ENCODE measurements at places on chromosomes 11 and 22.
A peak's percentile ranks its signal among the peaks of the same experiment; 100 is the strongest.

DNA sequence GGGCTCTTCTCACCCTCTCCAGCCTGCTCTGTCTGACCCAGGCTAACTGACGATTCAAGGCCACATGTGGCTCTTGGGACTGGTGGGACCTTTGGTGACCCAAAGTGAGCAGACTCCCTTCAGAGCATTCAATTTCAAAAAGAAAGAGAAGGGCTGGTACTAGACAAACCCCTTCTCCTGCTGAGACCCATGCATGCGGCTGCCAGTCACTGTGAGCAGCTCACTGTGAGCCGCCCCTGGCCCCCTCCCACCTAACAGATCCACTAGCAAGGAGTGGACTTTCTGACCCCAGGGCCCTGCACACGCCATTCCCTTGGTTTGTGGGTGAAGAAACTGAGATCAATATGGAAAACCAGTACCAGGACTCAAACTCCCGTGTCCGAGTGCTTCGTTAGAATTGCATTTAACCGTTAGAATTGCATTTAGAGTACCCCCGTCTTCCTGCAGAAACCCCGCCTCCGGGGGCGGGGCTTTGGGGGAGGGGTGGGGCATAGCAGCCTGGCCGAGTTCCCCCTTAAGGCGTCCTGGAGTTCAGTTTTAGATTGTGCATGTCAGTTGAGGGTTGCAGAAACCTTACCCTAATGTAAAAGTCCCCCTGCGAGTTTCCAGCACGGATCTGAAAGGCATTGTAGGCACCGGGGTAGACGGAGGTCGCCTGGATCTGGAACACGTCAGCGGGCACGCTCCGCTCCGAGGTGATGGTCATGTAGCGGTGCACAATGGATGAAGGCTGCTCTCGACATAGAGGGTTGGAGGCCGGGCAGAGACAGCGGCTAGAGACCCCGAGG is 5.1 kb downstream of the EFEMP2 start:
- DNase-seq: no peak

GRCh38 chr22:19669570-19669969 is 44.7 kb upstream of the SEPTIN5 start:
- DNase-seq: no peak

DNA sequence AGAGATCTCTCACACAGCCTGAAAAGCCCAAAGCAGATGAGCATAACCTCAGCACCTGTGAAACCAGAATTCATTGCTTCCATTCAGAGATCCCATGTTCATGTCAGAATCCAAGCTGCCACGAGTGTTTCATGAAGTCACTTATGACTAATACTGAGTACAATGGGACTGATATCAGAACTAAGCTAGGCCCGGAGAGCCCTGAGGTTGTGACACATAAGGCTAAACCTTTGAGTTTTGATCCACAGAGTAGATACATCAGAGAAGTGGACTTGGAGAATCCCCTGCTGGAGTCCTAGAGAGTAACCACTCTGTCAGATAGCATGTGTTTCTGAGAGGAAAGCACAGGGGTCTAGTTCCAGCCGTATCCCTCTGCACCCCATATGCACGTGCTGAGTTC is 890 bp upstream of the GLYATL1 start:
- no peak for DNase-seq

GRCh38 chr11:59668188-59668949 is 468 bp downstream of the PATL1 start:
- peak; percentile 28 for DNase-seq

- no peak for DNase-seq
These were observed 160.9 kb upstream of the MTMR2 start for GRCh38 chr11:96084610-96085318.

DNA sequence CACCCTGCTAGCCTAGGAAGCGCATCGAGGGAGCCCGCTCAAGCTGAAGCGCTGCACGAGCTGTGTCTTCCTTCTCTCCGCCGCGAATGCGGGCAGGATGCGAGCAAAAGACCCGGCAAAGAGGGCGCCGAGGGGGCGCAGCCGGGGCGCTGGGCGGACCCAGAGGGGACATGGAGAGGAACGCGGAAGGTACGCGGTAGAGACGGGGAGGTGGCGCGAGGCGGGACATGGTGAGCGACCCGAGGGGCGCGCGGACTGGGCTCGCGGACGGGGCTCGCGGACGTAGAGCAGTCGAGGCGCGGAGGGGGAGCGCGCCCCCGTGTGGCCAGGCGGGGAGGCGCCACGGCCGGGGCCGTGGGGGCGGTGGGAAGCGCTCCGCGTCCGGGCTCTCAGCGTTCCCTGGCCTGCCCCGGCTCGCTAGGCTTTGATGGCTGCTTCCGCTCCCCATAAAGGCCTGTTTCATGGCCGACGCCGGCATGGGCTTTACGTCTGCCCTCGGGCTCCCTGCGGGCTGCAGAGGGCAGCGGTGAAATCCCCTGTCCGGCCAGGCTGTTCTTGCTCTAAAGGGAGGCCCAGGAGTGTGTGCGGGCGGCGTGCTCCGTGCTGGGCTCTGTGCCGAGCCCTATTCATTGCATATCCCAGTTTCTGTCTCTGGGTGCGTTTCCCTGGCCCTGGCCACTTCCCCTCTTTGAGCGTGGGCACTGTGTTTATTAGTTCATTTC is 31.2 kb upstream of the TRIM29 start:
- peak; percentile 25 for DNase-seq

DNA sequence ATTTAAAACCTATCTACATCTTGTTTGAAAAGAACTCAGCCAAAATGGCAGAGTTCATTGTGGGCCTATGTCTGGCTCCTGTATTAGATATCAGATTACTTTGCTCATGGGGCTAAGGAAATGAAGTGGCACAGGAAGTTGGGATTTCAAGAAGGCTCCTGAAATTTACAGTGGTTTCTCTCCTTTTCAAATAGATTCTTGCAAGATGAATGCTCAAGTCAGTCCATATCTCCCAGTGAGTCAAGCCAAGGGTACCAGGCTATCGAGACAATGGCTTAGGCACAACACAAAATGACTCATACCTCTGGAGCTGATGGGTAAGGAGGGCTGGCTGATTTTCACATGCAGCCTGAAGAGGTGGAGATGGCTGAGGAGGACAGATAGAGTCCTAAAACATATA is 24.1 kb upstream of the APOA1 start:
- no peak for DNase-seq

DNA sequence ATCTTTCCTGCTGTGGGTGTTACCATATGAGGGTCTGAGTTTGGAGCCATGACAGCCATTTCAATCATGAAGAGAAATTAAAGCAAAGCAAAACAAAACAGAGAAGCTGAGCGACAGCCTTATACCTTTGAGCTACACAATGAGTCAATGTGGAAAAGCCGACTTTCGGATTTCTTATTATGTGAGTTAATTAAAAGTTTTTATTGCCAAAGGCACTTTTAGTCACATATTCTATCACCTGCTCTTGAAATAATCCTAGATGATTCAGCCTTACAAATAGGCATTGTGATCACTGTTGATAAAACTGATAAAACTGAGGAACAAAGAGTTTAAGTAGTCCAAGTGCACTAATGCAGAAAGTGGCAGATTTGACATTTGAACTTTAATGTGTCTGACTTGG is 381.9 kb upstream of the TENM4 start:
- no peak for DNase-seq

GRCh38 chr11:16881074-16881709 is 133.0 kb downstream of the PLEKHA7 start:
- DNase-seq: no peak
